ENCODE measurements at places on chromosomes 2 and 18.

DNA sequence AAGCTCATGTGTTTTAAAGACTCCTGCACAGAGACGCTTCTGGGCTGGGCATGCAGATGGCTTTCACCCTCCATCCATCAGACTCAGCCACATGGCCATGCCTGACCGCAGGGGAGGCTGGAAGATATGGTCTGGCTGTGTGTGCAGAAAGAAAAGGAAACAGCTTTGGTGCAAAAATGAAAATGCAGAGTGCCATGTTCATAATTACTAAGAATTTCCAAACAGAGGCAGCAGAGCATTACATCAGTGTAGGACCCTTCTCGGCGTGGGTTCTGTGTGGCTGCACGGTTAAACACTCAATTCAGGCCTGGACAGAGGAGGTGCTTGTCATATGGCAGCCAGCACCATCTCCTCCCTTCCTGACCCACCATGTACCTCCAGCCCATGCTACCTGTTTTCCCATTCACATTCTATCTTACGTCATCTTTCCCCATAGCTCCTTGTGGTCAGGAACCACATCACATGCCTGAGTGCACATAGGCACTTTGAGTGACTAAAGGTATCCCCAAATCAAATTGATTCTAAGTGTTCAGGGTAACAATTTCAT, 200.3 kb upstream of the ID2 start:
- DNase-seq: no peak

DNA sequence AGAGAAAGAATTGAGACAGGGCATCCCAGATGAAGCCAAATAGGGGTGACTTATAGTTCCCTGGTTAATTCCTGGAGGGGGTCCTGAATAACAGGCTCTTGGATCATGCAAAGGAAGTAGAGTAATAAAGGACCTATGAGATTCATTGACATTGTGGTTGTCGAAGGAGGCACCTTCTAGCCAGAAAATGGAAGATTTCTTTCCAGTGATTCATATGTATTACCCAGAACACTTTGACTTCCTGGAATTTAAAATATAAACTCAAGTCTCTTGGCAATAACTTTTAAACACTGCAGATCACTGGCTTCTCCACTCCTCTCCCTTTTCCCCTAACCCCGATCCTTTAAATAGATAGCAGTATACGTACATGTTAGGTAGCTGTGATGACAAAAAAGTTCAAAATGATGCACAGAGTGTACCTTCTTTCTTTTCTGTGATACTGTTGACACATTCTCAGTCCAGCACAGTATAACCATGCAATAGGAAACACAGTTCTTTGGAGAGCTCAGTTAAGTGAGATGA, 211.8 kb downstream of the LTBP1 start:
- DNase-seq: no peak

DNA sequence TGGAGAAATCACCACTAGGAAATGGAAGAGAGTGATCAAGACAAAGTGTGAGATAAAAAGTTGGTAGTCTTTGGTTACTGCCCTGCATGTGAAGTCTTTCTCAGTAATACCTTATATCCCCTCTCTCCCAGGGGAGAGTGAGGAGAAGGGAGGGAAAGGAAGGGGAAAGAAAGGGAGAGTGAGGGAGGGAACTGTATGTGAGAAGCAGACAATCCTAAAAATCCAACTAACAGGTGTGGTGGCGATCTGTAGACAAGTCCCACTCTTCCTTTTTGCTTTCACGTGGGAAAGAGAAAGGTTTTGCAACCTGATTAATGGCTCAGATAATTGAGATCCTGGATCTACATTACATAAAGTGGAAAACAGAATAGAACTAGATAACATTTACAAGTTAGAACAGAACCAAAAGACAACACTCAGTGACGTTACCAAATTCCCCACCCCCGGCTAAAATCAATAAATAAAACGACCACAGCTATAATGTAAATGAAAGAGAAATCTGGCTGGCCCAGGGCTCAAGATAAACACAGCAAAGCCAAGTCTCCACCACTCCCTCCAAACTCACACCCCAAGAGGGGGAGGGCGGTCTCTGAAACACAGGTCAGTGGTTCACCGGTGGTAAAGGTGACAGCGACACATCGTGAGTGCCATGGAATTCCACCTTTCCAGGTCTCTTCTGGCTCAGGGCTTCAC, 10.0 kb upstream of the APCDD1 start:
- no peak for DNase-seq

GRCh38 chr18:8947566-8947965, 154.9 kb upstream of the NDUFV2 start:
- DNase-seq: no peak

DNA sequence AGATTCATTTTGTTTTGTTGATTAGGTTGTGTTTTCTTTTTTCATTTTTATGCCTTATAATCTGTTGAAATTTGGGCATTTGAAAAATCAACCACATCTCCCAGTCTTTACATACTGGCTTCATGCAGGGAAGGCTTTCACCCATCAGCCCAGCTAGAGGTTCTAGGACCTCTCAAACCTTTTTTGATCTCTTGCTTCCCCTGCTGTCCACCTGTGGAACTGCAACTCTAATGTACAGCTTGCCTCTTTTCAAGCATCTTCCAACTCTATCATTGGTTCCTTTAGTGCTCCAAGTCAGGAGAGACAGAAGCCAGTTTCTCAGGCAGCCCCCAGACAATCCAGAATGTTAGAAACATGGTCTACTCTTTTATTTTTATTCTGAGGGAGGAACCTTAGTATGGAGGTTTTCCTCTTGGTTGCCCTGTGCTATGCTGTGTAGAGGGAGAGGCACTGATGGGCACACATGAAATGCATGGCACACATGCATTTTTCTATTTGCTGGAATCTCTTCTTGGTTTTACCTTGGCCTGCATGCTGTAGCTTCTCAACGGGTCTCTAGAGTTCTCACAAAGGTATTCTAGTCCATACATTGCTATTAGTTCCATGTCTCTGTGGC, 107.2 kb upstream of the L3MBTL4 start:
- DNase-seq: no peak

- DNase-seq: no peak
Measured at GRCh38 chr18:2497797-2498196, 73.5 kb downstream of the METTL4 start.

- no peak for DNase-seq
Measured at GRCh38 chr2:19775838-19776237, 125.9 kb downstream of the TTC32 start.

GRCh38 chr2:30109856-30110255, 37.0 kb upstream of the YPEL5 start:
- no peak for DNase-seq

DNA sequence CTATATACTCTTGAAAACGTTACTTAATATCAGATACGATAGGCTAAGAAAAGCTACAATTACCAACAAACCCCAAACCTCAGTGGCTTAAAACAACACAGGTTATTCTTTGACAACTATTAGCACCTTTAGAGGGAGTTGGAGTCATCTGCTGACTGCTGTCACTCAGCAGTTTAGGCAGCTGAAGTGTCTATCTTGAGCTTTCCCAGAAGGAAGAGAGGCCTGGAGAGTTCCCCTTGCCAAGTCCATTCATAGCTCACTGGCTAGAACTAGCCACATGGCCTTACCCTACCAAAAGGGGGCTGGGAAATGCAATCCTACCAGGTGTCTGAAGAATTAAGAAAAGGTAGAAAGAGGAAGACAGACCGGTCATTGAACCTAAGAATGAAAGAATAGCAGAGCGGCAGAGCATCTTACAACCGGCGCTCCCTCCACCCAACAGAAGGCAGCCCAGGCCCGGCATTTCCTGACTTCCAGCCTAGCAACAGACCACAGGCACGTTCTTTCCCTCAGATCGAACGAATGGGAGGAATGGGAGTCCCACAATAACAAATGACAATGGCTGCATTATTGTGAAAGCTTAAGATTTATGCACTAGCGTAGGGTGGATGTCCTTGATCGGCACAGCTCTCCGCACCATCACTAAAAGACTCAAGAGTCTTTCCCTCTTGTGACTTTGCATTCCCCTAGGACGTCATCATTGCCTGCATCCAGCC, 211.2 kb upstream of the CTAGE1 start:
- no peak for DNase-seq

GRCh38 chr2:24474053-24474452, 17.0 kb upstream of the NCOA1 start:
- no peak for DNase-seq

DNA sequence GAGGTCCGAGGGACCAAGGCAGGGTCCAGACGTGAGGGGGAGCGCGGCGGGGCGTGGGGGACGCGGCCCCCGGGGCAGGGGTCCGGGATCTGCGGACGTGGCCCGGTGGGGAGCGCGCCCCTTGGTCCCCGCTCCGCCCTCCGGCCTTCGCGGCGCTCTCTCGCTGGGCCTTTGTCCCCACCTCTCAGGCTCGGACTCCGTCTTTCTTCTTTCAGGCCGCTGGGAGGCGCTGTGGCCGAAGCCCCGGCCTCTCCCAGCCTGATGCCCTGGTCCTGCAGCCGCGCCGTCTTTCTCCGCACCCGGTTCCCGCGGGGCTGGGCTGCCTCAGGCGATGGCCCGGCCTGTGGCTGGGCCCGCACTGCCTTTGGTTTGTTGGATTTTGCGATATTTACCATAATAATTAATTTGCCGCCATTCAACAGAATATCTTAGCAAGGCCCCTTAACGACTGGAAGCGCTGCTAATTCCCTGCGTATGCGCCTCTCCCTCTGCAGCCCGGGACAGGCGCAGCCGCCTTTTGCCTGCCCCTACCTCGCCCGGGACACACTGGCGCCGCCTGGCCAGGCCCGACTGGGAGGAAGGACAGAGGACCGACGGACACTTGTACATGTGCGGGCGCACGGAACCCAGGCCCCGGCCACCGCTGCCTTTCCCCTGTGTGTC, 10.8 kb downstream of the SIX3 start:
- DNase-seq: no peak

GRCh38 chr2:42010743-42011298, 37.0 kb upstream of the PKDCC start:
- no peak for DNase-seq

- no peak for DNase-seq
Measured at GRCh38 chr2:69847068-69847828, 17.8 kb downstream of the GMCL1 start.

DNA sequence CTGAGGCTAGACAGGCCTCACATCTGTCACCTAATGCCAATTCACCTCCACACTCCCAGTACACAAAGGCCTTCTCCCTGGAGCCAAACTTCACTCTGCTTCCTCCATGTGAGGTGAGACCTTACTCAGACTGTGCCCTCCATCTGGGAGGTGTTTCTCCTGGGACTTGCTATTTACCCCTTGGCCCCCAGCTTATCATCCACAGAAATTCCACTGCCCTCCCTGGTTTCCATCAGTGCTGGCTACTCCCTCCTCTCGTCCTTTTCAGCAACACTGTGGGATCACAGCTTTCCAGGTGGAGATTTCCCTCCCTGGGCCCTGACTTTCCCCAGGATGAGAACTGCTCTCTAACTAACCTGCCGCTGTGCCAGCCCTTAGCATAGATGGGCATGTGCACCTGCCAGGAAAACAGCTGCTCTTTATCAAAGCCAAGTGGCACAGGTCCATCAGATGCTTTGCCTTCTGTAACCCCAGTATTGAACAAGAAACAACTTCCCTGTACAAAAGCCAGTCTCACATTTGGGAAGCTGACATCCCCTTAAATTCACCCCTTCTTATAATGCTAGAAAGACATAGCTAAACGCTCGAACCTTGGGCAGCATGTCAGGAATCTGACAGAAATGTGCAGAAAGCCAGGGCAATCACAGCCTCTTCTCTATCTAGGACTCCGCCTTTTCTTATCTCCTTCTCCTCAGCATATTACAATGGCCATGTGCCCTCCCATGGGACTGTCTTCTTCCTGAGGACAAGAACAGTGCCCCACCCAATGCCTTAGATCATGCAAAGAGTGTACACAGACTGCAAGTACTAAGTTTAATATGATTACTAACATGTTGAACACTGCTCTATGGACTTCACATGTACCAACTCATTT, 535.5 kb upstream of the ID2 start:
- no peak for DNase-seq

GRCh38 chr2:107932979-107933378, 53.3 kb upstream of the SLC5A7 start:
- DNase-seq: no peak

DNA sequence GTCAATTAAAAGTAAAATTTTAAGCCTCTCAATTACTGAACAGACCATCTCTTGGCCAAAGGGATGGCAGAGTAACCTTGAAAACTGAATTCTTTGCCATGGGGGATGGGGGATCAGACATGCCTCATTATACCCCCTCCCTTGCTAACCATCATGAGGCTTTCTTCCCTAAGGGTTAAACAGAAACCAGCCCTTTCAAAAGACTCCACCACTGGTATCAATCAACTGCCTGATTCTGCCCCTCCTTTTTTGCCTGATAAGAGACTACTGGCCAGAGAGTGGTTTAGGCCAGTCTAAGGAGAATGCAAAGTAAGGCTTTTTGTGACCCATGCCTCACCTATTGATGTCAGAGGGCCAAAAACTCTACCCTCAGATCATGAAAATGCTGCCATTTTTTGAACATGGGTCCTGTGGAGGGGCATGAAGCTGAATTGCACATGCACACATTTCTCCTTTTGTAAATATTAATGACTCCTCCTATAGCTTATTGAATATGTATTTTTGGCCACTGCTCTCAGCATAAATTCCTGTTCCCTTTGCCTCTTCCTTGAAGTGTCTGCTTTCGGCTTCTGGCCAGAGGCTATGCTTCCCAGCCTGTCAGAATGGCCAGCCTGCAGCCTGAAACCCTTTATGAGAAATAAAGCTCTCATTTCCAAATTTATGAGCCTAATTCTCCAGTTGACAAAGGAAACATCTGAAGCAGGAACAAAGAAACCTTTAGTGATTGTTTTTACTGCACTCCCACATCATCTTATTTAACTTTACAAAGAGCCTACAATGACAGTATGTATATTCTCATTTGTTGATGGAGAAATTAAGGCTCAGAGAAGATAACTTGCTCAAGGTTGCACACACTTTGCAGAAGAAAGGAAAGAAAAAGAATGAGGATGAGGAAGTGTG, 270.7 kb upstream of the CELF4 start:
- no peak for DNase-seq

- no peak for DNase-seq
Measured at GRCh38 chr2:232979871-232980461, 33.1 kb downstream of the NGEF start.

- DNase-seq: no peak
Measured at GRCh38 chr18:77108001-77108692, 24.4 kb downstream of the MBP start.

GRCh38 chr2:112762276-112762675, 2.1 kb downstream of the CKAP2L start:
- DNase-seq: no peak

DNA sequence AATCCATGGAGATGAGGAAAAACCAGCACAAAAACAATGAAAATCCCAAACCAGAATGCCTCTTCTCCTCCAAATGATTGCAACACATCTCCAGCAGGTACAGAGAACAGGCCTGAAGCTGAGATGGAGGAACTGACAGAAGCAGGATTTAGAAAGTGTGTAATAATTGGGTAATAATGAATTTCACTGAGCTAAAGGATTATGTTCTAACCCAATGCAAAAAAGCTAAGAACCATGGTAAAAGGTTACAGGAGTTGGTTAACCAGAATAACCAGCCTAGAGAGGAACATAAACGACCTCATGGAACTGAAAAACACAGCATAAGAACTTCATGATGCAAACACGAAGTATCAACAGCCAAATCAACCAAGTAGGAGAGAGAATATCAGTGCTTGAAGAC, 13.7 kb upstream of the SERPINB11 start:
- no peak for DNase-seq

- DNase-seq: peak; percentile 51
Measured at GRCh38 chr18:57077786-57078552, 68.9 kb upstream of the BOD1L2 start.

All from CD4-positive, alpha-beta T cell treated with Interferon gamma for 1 hour (primary cell).